A549 treated with CpdA at 1 μM for 4 hours (cell line): ENCODE measurements at places on chromosomes 6 and 20. TPM values are rescaled to one million over a fixed set of nuclear protein-coding genes. Genes with fewer than 3 reads are reported as not detected.

Gene RBPJL
- total RNA-seq: not detected in 5 replicates

Gene CRIP3
- total RNA-seq: 0.20 to 0.62 TPM (median 0.57 TPM) in 5 replicates

Gene LPA
- total RNA-seq: 0.01 to 0.02 TPM in 2 of 5 replicates, not detected in the others

Gene CALHM6
- not detected in 5 replicates for total RNA-seq

Gene DDX43
- total RNA-seq: not detected in 5 replicates

Gene OR2J3
- not detected in 5 replicates for total RNA-seq

Gene PNLDC1
- 0.11 TPM in 1 of 5 replicates, not detected in the others for total RNA-seq

Gene RPS6KA2
- total RNA-seq: 0.05 to 0.34 TPM (median 0.21 TPM) in 5 replicates

Gene CTCFL
- total RNA-seq: 0.12 TPM in 1 of 5 replicates, not detected in the others

Gene MDFI
- total RNA-seq: 0.24 to 1.3 TPM (median 0.80 TPM) in 5 replicates

Gene C6orf118
- 0.15 to 0.31 TPM (median 0.25 TPM) in 4 of 5 replicates, not detected in the other for total RNA-seq

Gene ENPP3
- total RNA-seq: not detected in 5 replicates

Gene SLC17A5
- 8.7 to 11.3 TPM (median 9.2 TPM) in 5 replicates for total RNA-seq
